HepG2 (cell line): ENCODE measurements at places on chromosomes 7 and 10.

DNA sequence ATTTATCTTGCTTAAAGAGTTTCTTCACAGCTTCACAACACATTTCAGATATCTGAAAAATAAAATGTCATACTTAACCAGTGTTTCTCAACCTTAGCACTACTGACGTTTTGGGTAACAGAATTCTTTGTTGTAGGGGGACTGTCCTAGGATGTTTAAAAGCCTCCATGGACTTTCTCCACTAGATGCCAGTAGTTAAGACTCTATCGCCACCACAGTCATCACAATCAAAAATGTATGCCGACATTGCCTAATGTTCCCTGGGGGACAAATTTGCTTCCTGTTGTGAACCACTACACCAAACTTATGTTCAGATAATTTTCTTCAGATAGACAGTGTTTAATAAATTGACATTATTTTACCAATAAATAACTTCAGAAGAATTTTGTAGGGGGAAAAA lies 13.4 kb downstream of the NOC3L start:
- DNase-seq = no peak

DNA sequence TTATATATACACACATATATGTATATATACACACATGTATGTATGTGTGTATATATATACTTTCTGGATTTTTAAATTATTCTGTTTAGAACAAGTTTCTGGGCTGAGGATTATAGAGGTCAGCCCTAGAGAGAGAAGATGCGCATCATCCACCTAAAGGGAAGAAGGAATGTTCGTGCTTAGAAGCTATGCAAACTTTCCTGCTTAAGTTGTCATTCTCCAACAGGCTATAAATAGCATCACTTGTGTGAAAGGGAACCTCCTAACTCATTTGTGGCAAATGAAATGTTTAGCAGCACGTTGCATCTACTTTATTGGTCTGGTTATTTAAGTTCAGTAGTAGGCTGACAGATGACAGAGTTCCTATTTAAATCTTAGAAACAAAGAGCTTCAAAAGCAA lies 23.9 kb upstream of the TPK1 start:
- no peak for DNase-seq

GRCh38 chr7:125406111-125406510 lies 476.5 kb upstream of the POT1 start:
- no peak for DNase-seq

- DNase-seq = peak; percentile 70
Observed at GRCh38 chr7:67371429-67372305, 375.0 kb downstream of the TYW1 start.

- DNase-seq = no peak
Observed at GRCh38 chr10:114573330-114574045, 84.6 kb downstream of the ABLIM1 start.

DNA sequence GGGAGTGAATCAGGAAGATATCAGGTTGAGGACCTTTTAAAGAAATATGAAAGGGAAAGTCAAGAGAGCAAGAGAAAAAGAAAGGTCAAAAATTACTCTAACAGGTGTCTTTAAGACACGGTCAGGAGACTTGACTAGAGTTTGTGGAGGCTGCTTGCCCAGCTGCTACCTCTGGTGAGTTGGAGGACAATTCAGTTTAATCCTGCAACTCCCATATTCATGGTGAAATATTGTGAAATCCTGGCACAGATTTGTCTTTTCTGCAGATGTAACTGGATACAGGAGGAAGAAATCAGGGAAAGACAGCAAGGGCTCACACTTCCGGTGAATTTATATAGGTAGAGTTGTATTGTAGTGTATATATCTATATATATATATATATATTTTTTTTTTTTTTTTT lies 93.5 kb downstream of the AKAP9 start:
- no peak for DNase-seq

GRCh38 chr10:42999385-43000020 lies 77.4 kb upstream of the RET start:
- no peak for DNase-seq

- DNase-seq = no peak
Observed at GRCh38 chr7:81002421-81002820, 83.6 kb upstream of the SEMA3C start.

GRCh38 chr10:6579904-6580278 lies at the start of gene PRKCQ:
PRKCQ (minus strand) TSS chr10:6580276; CDS start chr10:6515135, 65,141 bp downstream.
- no peak for DNase-seq

DNA sequence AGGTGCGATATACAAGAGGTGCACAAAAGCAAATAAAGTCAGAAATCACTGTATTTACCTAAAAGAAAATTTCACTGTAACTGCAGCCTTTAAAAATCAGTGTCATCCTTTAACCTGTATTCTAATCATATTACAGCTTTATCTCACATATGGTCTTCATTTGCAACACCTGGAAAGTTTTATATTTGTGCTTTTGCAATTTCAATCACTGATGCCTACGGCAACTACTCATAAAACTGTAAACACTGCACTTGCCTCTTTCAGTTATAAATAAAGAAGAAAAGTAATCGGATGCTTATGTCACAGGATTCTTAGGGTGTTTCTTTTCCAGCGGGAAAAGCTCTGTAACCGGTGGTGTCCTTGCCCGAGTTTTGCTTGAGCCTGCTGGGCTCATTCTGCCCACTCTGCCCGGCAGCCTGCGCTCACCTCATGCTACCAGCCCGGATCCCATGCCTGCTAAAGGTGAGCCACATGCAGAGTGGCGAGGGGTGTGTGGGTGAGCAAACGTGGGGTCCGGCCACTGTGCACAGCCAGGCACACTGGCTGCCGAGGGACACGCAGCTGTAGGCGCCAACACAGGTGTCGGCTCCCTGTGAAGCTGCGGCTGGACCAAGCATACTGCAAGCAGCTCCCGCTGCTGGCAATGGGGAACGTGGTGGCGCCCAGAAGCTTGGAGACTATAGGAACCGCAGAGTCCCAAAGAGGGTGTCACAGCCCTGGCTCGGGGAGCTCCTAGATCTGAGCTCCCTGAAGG lies 56.3 kb upstream of the ABCB5 start:
- DNase-seq = no peak

DNA sequence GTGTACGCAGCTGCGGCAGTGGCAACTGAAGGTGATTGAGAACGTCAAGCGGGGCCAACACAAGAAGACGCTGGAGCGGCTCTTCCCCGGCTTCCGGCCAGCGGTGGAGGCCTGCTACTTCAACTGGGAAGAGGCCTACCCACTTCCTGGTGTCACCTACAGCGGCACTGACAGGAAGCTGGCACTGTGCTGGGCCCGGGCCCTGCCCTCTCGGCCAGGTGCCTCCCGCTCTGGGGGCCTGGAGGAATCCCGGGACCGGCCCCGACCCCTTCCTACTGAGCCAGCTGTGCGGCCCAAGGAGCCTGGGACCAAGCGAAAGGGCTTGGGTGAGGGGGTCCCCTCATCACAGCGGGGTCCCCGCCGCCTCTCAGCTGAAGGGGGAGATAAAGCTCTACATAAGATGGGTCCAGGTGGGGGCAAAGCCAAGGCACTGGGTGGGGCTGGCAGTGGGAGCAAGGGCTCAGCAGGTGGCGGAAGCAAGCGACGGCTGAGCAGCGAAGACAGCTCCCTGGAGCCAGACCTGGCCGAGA lies 6.5 kb downstream of the ZSWIM8 start:
- DNase-seq = no peak

DNA sequence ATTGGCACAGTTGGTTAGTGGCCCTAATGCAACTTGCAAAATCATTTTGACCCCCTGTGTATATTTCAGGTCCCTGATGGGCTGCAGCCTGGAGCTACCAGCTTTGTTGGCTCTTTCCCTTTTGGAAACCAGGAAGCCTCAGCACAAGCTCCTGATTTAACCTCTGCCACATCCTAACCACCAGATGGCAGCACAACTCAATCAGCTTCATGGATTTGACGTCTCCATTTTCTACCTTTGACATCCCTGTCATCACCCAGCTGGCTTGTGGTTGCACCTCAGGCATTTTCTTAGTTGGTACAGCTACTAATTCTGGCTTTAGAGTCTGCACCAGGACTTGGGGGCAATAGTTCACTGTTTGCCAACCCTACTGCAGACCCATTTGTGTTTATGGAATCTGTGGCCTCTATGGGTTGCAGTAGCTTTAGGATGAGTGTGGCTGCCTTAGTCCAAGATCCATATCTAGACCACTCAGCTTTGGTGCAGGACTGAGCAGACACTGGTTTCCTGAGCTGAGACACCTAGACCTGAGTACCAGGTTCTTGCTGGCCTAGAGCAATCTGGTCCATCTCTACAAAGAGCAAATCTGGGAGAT lies 456.2 kb downstream of the REEP3 start:
- peak; percentile 43 for DNase-seq

- peak; percentile 13 for DNase-seq
Observed at GRCh38 chr10:32795598-32796183, 162.3 kb downstream of the ITGB1 start.

GRCh38 chr10:21995557-21995956 lies 8.0 kb downstream of the DNAJC1 start:
- DNase-seq = no peak

- peak; percentile 56 for DNase-seq
Observed at GRCh38 chr7:89887489-89887888, 266.8 kb upstream of the STEAP1 start.

DNA sequence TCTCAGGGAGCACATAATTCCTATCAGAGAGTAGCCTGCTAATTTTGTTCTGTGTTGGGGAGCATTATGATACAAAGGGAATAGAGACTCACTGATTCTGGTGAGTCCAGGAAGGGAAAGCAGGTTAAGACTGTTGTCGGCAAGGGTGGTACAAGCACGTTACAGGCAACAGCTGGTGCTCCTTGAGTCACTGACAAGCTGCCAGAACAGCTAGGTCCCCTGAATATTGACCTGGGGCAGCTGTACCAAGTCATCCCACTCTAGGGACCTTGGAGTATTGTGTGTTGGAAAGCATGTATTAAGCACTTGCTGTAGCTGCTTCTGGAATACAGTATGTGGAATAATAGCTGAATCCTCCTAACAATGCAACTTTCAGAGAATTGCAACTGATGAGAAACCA lies 37.0 kb upstream of the GLCCI1 start:
- no peak for DNase-seq

GRCh38 chr7:43058271-43059066 lies 54.0 kb upstream of the HECW1 start:
- no peak for DNase-seq

DNA sequence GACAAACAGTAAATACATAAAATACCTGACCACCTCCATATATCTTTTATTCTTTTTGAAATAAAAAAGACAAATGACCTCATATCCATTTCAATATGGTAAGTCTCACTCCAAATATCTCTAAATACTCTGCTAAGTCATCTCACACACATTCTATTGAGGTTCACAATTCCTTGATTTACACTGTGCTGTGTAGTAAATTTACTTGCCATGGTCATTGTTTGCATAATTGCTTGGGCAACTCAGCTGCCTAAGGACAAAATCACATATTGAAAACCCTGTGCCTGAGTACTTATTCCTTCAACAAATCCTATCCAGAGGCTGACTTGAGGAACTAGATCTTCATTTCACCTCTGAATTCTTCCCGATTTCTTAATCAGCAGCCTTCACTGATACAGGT lies 176.4 kb downstream of the THSD7A start:
- DNase-seq = no peak

DNA sequence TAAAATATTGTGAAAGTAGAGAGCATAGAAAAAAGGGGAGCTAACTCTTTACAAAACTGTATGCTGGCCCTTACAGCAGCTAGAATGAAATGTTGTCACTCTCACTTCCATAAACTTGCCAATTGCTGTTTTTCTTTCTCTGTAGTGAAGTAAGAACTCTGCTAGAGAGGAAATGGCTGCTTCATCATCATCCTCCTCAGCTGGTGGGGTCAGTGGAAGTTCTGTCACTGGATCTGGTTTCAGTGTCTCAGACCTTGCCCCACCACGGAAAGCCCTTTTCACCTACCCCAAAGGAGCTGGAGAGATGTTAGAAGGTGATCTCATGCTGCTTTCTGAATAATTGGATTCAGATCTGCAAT lies 7.6 kb upstream of the ASCC1 start:
- no peak for DNase-seq

- DNase-seq = no peak
Observed at GRCh38 chr10:37125921-37126320, 523 bp downstream of the ANKRD30A start.

DNA sequence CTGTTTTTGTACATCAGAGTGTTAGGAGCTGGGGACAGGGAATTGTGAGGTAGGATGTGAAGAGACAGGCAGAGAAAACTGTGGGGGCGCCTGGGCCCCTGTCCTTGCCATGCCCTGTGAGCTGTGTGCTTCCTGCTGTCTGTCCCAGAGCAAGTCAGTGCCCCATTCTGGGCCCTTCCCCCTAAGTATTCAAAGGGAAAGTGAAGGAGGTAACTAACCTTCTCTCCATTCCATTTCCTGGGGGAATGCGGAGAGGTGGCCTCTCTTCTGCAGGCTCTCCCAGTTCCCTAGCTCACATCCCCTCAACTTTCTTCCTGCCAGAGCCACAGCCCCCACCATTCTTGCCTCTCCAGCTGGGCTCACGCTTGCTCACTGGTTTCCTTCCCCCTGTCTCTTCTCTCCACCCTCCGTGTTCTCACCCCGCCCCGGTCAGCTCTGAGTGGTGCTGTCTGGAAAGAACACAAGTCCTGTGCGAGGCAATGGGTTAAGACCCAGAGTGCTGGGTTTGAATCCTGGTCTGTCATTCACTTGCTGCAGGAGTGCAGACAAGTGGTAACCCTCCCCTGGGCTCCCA lies 9.7 kb upstream of the VSIR start:
- no peak for DNase-seq

DNA sequence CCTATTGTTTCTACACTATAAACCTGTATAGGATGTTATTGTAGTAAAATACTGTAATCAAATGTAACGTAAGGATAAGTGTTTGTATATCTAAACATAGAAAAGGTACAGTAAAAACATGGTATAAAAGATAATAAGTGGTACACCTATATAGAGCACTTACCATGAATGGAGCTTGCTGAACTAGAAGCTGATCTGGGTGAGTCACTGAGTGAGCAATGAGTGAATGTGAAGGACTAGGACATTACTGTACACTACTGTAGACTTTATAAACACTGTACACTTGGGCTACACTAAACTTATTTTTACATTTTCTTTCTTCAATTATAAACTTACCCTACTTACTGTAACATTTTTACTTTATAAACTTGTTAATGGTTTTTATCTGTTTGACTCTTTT lies 732.9 kb upstream of the LRRN3 start:
- DNase-seq = no peak

DNA sequence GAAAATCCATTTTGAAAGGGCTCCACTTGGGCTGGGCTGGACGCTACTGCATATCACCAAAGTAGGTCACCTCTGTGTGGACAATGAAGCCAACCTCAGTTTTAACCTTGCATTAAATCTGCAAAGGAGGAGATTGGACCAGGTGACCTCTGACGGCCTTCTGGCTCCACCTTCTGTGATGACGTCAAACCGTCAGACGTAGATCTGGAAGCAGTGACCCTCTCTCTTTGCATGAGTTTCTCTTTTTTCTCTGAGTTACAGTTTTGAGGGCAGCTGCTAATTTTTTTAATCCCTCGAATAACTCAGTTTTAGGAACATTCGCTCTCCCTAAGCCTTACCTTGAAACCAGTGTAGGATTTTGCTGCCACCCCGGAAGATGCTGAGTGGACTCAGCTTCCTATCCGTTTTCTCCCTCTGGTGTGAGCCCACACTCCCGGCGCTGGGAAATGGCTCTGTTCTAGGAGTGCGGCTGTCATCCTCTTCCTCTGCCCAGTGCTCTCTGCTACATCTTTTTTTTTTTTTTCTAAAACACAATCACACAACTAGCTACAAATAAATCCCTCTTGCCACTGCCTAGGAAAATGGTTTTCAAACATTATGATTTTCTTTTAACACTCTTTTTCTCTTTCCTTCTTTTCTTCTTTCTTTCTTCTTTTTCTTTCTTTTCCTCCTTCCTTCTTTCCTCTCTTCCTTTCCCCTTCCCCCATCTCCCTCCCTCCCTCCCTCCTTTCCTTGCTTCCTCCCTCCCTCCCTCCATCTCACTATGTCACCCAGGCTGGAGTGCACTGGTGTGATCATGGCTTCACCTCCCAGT lies 27.7 kb upstream of the NMT2 start:
- no peak for DNase-seq

- no peak for DNase-seq
Observed at GRCh38 chr10:12957081-12957480, 44.4 kb downstream of the CCDC3 start.
